ENCODE measurements at places on chromosomes 4 and X.

DNA sequence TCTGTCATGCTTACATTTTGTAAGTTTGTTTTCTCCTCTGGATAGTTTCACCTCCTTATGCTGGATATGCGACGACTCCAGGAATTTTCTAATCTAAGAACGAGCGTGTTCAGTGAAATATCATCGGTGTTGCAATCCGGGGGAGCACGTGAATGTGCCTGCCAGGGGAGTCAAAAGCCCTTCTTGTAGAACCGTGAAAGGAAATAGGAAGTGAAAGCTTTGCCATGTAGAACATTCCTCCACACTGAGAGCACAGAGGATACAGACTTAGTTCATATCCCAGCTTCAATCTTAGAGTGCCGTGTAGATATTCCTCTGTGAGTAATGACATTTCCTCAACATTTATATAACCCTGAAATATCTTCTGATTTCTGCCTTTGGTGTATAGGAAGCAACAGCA, 121.2 kb downstream of the VEGFC start:
- no peak for DNase-seq

- DNase-seq, result no peak
These were observed 162.5 kb downstream of the GASK1B start for GRCh38 chr4:158010361-158010760.

GRCh38 chr4:98754736-98755135, 96.3 kb upstream of the TSPAN5 start:
- DNase-seq, result no peak

DNA sequence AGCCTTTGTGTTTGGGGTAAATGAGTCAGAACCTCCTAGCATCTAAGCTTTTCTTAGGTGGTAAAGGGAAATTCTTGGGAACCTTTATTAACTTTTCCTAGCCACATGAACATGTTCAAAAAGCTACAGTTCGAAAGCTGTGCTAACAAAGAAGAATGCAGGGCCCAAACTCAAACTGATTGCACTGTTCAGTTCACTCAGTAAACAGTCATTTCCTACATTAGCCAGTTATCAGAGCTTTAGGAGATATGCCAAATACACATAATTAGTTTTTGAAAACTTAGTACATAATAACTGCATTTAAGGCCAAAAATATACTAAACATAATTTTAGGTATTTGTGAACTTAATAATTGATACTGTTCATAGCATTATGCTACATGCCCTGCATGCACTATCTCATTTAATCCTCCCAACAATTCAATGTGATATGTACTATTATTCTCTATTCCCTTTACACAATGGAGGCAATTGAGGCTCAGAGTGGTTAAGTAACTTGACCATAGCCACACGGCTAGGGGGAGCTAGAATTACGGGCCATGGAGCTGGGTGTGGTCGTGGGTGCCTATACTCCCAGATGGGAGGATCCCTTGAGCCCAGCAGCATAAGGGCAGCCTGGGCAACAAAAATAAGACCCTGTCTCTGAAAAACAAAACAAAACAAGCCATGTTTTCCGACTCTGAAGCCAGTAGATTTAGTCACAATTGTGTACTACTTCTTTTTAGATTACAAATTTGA, 43.9 kb upstream of the PDGFRA start:
- no peak for DNase-seq

DNA sequence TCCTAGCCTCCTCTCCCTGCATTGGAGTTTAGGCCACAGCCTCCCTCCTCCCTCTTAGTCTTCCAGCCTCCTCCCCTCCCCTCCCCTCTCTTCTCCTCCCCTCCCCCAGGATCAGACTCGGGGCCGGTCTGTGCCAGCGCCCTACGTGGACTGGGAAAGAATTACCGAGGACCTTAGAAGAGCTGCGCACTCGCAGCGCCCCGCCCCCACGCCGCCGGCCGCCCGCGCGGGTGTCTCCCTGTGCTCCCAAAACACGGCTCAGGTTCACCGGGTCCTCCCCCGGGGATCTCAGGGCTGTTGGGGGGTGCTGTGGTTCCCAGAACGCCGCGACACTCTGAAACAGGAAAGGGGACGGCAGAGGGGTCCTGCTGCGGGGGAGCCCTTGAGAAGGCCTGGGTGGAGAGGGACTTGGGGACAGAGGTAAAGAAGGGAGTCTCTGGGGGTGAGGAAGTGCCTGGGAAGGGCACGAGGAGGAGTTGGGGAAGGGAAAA, 122.3 kb upstream of the TBL1X start:
- no peak for DNase-seq

GRCh38 chrX:121128925-121129877, 81.8 kb downstream of the GLUD2 start:
- no peak for DNase-seq

GRCh38 chr4:174369985-174370384, 86.3 kb downstream of the CEP44 start:
- DNase-seq, result no peak

DNA sequence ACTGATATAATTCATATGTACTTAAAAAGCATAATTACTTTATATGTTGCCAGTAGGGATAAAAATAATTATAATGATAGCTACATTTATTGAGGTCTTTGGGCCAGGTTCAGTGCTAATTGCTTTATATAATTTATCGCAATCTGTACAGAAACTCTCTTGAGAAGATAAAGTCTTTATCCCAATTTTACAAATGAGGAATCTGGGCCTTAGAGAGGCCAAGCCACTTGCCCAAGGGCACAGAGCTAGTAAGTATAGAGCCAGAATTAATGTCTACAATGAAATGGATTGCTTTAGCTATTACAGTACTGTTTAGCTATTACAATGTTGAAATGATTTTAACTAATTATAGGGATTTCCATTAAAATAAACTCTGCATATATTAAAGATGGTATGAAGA, 30.6 kb upstream of the TBC1D1 start:
- DNase-seq, result no peak

DNA sequence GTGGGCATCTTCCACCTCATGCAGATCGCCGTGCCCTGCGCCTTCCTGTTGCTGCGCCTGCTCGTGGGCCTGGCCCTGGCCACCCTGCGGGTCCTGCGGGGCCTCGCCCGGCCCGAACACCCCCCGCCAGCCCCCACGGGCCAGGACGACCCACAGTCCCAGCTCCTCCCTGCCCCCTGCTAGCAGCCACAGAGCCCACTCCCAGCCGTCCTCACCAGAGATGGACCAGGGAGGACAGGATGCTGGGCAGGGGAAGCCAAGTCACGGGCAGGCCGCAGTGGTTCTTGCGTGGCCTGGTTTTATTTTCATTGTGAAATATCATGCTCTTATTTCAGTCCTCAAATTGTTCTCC, 15.1 kb downstream of the DGKQ start:
- DNase-seq, result no peak

DNA sequence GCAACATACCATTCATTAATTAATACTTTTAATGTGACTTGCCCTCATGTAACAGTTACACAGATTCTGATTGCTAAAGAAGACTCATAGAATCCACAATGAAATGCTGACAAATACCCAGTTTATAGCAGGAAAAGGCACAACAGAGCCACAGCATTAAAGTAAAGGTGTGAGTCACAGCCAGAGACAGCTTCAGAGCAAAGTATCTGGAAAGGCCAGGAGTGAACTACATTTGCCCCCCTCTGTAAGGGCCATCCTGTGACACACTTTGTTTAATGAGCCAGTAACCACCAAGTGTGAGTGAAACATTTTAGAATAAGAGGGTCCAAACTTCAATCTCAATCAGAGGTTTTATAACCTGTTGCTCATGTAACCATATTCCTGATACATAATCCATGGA, 133.8 kb upstream of the TACR3 start:
- DNase-seq, result no peak

DNA sequence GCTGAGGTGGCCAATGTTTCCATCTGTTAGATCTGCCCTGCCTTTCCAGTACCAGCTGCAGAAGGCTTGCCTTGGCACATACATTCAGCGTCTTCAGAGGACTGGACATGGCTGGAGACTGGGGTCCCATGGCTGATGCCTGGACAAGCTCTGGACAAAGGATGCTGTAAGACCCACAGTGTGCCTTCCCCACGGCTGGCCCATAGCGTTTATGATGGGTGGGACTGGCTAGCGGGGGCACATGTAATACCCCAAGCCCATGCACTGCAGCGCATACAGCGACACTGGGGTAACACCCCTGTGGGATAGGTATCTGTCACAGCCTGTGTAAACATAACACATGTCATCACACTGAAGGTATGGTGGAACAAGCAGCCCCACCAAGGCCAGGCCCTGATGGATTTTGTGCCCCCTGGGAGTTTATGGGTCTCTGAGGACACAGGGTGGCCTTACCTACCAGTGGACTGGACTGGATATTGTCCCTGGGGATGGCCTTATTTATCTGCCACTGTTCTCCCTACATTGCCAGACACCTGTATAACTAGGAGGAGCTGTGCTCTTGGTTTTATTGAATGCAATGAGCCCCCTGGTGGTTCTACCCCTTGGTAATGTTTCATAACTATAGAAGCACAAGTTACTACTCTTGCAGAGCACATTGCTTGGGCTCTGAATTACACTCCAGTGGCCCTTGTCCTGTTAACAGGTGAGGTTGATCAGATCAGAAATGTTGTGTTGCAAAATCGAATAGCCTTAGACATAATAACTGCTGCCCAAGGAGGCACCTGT, 34.3 kb upstream of the TACR3 start:
- no peak for DNase-seq

GRCh38 chr4:38889143-38889542, 21.5 kb downstream of the FAM114A1 start:
- no peak for DNase-seq

DNA sequence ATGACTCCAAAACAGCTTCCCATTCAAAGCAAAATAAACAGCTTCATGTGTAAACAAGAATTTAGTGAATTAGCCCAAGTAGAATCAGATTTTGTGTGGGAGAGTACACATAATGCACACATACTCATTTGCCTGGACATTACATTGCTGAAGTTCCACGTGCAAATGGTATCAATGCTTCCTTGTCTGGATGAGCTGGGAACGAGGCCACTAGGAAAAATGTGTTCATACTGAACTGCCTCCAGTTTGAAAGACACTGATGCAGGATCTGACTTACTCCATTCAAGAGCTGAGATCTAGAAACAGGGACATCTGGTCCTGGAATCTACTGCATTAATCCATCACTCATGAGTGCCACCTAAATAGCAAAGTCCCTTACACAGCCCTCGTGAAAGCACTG, 228.0 kb downstream of the APBB2 start:
- no peak for DNase-seq

DNA sequence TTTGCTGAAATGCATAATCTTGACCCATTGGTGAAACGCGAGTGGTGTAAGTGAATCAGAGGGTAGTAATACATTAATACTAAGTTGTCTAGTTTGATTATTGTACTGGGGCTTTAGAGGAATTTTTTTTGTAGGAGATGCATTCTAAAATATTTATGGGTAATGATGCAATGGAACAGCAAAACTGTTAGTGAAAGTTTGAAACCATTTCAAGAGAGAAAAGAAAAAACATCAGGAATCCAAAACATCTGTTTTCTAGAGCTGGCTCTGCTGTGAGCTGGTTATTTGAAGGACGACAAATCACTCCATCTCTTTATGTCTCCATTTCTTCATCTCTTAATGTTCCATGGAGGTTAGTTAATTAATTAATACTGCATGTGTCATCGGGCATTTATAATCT, 351.9 kb upstream of the FAT1 start:
- no peak for DNase-seq

GRCh38 chr4:2362266-2363055, 56.0 kb downstream of the ZFYVE28 start:
- DNase-seq, result no peak

DNA sequence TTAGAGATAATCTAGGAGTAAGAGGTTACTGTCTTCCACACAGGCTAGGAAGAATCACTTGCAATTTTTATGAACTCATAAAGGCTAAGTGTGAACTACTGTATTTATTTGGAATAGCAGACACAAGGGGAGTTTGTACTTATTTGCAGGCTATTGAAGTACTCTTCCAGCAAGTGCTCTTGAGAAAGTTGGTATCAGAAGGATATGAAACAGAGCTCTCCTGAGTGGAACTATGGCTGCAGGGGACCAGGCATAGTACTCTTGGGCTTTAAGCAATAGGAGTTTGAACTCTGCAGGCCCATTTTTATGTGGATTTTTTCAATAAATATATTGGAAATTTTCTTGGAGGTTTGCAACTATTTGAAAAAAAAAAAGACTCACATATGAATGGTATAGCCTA, 756.3 kb upstream of the ATOH1 start:
- no peak for DNase-seq

DNA sequence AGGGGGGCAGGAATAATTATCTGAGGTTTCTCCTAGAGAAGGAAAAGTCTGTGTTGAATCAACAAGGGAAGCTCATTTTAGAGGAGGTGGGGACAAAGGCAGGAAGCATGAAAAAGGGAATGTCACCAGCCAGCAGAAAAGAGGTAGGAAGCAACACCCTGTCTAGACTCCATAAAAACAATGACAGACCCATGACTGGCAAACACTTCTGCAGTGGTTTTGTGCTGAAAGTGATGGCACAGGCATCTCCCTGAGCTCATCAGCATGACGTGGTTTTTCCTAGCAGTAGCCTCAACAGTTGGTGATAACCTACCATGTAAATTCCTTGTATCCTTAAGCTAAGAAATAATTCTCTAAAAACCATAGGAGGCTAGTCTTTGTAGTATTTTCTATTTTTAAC, 110.7 kb upstream of the GALNT7 start:
- DNase-seq, result no peak

DNA sequence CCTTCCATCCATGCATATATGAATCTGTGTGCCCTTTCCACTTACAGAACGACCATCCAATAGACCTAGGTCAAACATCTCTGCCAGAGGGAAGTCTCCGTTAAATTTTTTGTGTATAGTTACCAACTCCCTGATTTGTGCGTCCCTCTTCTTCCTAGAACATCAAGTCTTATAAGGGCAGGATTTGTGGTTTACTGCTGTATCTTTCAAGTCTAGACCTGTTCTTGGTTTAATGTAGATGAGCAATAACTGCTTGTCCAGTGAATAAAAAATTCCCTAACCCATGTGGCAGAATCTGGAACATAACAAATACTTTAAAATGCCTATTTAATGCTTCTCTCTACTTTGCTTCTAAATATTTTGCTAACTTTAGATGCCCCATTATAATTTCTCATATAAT, 988.8 kb downstream of the RAPGEF2 start:
- DNase-seq, result no peak

DNA sequence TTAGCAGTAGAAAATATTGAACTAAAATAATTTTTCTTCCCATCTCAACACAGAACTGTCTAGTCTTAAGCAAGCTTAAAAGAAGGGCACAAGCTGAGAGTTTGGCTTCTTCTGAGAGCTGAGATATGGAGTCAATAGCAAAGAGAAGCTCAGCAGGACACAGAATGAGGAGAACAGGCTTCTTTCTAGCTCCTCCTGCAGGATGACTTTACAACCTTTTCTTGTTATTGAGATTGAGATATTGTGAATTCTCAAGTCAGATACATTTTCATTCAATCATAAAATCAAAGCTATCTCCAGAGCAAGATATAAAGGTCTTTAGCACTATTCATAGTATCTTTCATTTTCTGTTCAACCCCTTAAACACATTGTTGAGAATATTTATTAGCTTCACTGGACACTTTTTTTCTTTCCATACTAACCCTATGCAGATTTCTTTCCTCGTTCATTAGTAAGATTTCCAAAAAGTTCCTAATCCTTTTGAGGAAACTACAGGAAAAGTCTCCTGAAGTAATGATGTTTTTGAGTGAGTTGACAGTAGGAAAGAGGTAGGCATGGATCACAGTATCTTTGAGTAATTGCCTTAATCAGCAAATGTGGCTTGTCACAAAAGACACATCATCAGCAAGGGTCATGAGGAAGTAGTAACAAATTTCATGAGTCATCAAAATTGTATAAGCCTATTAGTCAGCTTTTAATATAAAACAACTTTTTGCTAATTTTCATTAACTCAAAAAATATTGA, 17.8 kb upstream of the CXCL3 start:
- no peak for DNase-seq

GRCh38 chrX:44012484-44013096, 39.4 kb upstream of the NDP start:
- DNase-seq, result peak; percentile 0
